ENCODE measurements at places on chromosomes 2 and 18.

GRCh38 chr18:64713284-64713683, 564.4 kb upstream of the LINC00305 start:
- peak; percentile 35 for DNase-seq

DNA sequence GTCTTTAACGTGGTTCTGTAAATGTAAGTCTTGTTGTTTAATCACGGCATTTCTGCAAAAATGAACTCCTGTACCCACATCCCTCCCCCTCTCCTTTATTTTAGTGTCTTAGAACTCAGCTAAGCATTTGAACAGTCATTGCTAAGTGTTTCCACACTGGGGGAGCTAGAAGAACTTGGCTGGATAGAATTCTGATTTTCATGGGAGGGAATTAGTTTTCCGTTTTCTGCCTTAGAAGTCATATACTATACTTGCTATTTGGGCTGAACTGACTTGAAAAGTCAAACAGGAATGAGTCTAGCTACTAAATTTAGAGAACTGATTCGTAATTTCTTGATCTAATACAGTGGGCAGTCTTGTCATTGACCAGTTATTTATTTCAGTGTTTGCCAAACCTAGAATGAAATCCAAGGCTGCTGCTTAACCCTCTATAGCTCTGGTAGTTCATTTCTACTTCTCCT, 61.1 kb downstream of the FMNL2 start:
- DNase-seq, result no peak

DNA sequence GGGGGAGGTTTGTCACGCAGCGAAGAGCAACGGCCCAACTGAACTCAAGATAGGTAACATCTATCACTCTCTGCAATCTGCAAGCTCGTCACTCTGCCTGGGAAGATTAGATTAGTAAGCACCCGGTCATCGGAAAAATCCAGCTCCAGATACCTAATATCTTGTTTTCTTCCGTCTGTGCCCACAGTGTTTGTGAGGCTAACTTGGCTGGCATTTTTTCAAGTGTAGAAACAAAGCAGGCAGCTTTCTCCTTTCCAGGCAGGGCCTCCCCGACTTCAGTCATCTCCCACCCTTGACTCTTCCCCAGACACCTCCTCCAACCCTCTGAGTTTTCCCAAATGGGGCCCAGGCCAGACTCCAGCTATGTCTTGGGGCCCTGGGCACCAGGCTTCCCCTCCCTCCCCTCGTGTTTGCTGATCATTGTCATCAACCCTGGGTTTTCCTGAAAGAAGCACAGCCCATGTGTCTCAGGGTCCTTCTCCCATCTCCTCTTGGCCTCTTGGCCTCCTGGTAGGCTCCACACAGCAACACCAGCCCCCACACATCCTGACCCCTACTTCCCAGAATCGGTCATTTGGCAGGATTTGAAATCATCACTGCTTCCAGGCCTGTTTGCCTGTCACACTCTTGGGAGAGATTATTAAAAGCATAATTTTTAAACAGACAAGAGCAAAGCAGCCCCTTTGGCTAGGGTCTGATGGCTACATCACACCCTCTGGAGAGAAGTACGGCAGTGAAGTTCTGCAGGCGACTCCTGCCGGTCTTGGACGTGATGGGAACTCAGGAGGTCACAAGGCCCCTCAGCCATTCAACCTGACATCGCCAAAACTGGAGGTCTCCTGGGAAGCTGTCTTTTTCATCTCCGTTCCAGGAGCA, 144.9 kb upstream of the ID2 start:
- no peak for DNase-seq

- DNase-seq, result peak; percentile 18
Measured at GRCh38 chr18:31920277-31920676, 22.7 kb downstream of the TRAPPC8 start.

DNA sequence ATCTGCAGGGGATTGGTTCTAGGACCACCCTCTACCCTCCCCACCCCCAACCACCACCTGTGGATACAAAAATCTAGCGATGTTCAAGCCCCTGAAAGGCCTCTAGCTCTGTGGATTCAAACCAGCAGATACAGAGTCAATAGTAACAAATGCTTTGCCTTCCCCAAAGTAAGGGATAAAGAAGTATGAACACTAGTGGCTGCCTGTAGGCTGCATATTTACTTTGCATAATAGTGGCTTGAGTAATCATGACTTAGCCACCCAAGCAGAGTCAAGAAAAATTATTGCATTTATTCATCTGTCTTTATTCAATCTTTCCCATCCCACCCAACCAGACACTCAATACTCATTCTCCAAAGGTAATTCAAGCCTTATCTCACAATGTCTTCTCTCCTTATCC, 43.8 kb downstream of the SOCS6 start:
- no peak for DNase-seq

- DNase-seq, result no peak
Measured at GRCh38 chr2:58720033-58720769, 479.1 kb upstream of the FANCL start.

DNA sequence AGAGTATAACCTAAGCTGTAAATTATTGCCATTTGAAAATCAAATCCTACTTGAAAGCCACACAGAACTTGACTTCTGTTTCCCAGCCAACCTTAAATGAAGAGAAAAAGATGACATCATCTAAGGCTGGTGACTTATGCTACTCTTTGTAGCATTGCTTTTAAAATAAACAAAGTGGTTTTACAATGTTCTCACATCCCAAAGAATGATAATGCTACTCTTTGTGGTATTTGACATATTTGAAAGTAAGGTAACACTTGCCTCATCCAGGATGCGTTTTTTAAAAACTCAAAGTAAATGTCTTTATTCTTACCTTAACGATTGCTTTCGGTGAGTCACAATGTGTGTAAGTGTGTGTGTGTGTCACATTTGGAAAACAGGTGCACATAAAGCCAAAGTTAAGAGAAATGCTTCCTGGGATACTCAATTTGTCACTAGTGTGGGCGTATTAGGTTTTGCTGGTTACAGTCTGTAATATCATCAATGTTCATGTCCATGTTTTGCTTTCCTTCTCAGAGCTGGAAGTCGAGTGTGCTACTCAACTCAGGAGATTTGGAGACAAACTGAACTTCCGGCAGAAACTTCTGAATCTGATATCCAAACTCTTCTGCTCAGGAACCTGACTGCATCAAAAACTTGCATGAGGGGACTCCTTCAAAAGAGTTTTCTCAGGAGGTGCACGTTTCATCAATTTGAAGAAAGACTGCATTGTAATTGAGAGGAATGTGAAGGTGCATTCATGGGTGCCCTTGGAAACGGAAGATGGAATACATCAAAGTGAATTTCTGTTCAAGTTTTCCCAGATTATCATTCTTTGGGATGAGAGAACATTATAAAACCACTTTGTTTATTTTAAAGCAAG, 2.6 kb downstream of the PMAIP1 start:
- DNase-seq, result no peak

GRCh38 chr2:1591978-1592907, 152.1 kb downstream of the PXDN start:
- DNase-seq, result no peak

DNA sequence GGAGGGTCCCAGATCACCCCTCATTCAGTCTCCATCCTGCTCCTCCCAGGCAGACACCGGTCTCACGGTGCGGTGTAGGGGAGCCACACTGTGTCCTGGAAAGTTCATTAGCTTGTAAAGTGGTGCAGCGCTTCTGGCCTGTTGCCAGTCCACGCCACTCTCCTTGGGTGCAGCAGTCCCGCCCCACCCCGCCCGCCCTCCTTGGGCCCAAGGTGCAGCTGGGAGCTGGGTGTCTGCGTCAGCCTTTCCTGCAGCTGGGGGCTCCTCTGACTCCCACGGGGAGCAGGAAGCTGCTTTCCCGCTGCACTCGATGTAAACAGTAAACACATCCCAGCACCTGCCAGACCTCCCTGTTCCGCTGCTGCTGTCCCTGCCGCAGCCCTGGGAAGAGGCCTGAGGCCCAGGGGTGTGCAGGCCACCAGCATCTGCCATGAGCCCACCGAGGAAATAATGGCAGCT, 53.8 kb upstream of the ASB18 start:
- DNase-seq, result no peak

DNA sequence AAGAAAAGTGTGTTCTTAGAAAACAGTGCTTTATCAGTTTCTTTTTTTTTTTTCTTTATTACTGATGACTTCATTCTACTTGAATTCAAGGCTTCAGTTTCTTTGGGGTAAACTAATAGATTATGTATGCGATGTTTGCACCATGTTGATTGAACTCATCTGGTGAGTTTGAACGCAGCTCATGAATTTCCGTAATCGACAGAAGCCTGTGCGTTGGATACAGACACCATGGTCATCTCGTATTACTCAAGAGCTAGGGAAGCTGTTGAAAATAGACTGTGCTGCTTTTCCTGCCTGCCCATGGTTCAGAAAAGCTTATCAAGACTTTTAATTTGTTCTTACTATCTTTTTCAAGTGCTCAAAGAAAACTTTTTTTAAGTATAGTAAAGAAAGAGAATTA, 185.5 kb upstream of the NRP2 start:
- no peak for DNase-seq

- no peak for DNase-seq
Measured at GRCh38 chr2:129240061-129240460, 739.4 kb upstream of the RAB6C start.

DNA sequence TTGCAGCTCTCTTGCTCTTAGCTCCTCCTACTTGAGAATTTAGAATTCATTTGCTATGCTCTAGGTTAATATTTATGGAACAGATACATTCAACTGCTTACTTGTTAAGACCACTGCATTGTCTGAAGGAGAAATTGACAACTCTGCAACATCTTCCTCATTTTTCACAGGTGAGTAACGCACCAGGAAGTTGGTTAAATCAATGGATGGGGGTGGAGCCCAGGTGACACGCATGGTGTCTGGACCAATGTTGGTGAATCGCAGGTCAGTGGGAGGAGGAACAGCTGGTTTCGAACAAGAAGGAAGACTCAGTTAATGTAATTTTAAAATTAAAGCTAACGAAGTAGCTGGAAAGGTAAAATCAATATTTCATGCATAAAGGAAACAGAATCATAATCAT, 44.3 kb downstream of the FN1 start:
- no peak for DNase-seq

DNA sequence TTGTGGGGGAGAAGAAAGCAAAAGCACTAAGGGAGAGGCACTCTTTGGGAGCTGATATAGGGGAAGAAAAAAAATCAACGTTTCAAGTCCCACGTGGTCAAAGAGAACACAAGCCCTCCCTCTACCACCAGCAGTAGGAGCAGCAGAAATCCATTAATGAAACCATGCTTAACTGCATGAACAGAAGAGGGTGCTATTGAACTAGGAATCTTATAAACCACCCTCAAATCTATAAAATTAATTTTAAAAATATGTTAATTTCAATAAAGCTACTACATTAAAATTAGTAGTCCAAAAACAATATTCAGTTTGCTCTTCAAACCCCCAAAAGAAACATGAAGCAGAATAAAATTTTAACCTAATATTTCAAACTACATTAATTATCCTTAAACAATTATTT, 147.8 kb downstream of the TMEM18 start:
- DNase-seq, result peak; percentile 62

DNA sequence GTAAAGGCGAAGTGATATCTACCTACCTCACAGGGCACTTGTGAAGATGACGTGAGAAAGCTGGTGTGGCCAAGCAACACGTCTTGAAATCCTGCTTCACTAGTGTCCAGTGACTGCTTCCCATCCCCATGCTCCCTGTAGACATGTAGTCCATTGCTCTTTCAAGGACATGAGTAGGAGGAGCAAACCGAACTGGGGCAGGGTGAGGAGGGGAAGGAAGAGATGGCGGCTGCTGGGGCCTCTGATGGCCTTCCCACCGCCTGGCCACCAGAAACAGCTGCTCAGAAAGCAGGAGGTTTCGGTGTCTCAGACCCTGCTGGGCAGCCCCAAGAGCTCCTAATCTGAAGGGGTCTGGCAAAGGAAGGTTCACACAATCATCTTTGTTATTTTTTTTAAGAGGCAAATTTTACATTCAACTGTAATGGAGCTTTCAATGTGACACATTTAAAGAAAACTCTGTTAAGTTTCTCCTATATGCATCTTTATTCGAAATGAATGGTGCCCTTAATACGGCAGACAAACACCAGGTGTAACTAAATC, 14.7 kb downstream of the CPLX4 start:
- no peak for DNase-seq

GRCh38 chr2:26491563-26492167, 13.7 kb upstream of the OTOF start:
- DNase-seq, result no peak

GRCh38 chr18:32968248-32968647, 195.4 kb upstream of the KLHL14 start:
- no peak for DNase-seq

DNA sequence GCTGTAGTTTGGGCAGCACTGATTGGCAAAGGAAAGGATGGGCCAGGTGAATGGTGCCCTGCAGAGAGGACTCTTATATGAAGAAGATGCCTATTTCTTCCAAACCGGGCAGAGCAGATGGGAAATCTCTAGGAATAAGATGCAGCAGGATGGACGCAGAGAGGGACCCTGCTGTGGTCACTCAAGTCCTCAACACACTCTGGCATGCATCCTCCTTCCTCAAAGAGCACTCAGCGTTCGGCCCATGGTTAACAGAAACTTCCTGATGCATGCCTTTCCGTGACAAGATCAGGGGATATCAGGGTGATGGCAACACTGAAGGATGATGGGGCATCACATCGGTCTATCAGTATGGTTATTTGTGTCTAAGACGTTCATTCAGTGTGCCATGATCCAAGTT, 232.7 kb downstream of the TTC32 start:
- no peak for DNase-seq

GRCh38 chr18:58213440-58213839, 169.4 kb downstream of the NEDD4L start:
- DNase-seq, result peak; percentile 34

GRCh38 chr2:99398303-99398702, 61.1 kb downstream of the EIF5B start:
- DNase-seq, result no peak

GRCh38 chr2:5946225-5947115, 254.3 kb downstream of the SOX11 start:
- no peak for DNase-seq

- no peak for DNase-seq
Measured at GRCh38 chr2:147294825-147295392, 549.9 kb upstream of the ACVR2A start.

DNA sequence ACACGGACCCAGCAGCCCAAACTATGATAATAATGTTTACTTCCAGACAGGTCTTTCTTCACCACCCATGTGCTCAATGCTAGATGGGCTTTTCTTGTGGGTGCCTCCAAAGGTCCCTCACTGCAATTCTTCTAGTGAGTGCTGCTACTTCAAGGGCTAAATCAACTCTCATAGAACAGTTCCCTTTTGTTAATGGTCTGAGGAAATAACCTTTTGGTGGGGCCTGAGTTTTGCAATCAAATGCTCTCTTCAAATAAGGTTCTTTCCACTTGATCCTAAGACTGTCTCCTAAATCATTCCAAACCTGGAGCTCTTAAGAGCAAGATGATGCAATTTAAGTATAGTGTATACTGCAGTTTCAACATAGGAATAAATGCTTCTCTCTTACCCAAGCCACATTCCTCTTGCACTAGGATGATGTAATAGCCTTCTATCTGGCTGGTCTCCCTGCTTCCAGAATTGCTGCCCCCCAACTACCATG, 6.0 kb downstream of the NEMP2 start:
- peak; percentile 63 for DNase-seq

DNA sequence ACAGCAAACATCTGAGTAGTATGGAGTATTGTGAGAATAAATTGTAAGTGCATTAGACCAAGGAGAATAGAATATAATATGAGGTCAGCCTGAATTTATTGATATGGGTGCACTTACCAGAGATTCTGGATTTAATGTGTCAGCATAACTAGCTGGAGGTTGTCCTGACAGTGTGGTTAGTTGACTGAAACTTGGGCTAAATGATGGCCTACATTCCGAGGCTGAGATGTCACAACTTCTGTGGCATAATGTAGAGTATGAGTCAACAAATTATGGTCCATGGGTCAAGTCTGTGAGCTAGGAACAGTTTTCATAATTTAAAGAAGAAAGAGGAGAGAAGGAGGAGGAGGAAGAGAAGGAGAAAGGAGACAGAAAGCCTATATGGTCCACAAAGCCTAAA, 127.6 kb downstream of the QPCT start:
- peak; percentile 6 for DNase-seq

Measured in AML-193 (cell line).